ENCODE measurements at places on chromosomes 13 and 19. TPM values are rescaled to one million over a fixed set of nuclear protein-coding genes. Genes with fewer than 3 reads are reported as not detected.

GRCh38 chr13:101898676-101899075, 446.2 kb downstream of the ITGBL1 start:
- no peak for DNase-seq

DNA sequence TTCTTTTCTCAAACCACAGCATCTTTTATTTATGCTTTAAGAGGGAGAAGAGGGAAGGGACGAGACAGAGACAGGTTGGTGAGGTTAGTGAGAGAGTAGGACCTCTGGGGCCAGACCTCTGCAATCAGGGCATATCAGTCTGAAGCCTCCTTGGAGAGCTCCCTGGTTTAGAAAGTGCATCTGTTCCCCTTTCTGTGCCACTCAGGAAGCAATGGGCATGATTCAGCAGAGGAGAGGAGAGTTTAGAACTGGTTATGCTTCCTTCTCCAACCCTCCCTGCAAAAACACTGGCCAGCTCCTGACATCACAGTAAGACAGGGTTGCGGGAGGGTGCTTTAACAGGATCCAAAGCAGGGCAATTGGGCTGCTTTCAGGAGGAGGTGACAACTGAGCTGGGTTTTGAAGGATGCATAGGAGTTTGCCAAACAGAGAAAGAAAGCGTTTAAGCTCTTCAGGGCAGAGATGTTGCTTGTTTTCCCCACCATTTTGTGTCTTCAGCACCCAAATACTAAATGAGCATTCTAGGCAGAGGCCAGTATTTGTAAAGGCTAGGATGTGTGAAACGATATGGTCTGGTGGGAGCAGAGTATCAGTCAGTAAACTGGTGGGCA, 33.1 kb downstream of the CERS4 start:
- DNase-seq = no peak

- DNase-seq = no peak
Observed at GRCh38 chr13:37546087-37546486, 52.5 kb downstream of the POSTN start.

GRCh38 chr19:4571305-4571917, 11.9 kb upstream of the SEMA6B start:
- no peak for DNase-seq

DNA sequence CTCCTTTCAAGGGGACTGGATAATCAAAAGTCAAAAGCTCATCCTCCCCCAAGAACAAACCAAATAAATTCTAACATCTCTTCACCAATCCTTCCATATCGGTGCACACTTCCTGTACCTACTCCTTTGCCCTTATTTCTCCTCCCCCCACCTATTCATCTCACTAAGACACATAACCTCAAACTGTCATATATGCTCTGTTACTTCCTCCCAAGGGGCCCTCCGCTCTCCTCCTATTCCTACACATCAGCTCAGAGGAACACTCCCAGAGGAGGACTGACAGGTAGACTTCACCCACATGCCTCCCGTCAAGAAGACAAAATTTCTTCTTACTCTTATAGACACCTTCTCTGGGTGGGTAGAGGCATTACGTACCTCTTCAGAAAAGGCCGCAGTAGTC, 48.1 kb downstream of the ZNF93 start:
- DNase-seq = no peak

DNA sequence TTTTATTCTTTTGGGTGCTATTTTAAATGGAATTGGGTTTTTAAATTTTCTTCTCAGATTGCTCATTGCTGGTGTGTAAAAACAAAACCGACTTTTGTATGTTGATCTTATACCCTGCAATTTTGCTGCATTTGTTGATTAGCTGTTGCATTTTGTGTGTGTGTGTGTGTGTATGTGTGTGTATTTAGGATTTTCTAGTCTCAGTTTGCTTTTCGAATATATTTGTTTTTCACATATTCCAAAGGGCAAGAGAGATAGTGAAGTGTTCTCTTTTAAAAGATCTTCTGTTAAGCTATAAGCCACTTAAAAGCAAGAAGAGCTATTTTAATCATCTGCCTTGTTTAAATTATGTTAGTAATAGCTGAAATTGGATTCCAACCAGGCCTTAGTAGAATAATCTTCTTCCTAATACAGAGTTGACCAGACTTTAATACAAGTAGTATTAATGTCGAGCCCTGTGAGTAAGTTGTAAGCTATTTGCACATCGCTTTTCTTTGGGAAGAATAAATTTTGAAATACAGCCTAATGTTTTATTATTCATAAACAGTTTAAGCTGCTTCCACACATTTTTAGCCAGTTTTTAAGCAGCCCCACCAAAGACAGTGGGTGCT, 57.4 kb downstream of the TM9SF2 start:
- no peak for DNase-seq

DNA sequence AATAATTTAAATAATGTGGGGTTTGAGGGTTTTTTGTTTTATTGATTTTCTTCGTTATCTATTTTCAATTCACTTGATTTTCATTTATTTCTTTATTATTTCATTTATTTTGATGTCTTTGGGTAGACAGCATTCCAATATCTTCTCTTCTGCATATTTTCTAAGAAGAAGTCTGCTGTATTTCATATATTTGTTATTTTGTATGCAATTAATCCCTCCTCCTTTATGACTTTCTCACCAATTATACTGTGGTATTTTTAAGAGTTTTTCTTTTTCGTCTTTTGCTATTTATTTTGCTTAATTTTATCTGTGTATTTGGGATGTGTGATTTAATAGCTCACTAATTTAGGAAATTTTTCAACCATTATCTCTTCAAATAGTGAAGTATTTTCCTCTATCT, 1444.4 kb upstream of the MIR17HG start:
- DNase-seq = no peak

- DNase-seq = no peak
Observed at GRCh38 chr13:107675847-107676550, 539.3 kb downstream of the LIG4 start.

DNA sequence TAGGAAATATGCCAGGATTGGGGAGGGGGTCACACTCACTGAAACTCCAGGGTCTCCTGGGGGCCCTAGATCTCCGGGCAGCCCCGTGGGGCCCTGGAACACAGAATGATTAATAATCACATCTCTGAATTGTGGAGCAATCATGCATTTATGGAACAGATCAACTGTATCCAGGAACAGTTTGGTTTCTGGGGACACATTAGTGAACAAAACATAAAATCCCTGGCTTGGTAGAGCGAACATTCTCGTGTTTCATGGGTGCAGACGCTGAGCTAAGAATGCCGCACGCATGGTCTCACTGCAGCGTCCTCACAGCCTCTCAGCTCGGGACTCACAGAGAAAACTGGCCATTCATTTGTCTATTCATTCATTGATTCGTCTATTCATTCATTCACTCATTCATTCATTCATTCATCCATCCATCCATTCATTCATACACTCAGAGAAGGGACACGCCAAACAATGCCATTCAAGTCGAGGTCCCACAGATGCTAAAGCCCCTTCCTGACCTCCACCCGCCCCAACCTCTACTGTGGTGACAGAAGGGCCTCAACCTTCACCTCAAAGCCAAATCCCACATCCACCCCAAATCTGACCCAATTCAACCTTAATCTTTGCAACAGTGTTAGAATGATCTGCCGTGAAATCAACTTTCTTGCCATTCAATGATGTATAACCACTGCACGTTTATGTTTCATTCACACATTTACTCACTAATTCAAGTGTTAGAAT, 35.0 kb upstream of the OLFM2 start:
- no peak for DNase-seq

- DNase-seq = no peak
Observed at GRCh38 chr13:106173346-106173745, 362.1 kb downstream of the EFNB2 start.

GRCh38 chr19:4279267-4279529, 132 bp downstream of the SHD start:
- DNase-seq = no peak

GRCh38 chr13:107234319-107235073, 666.6 kb upstream of the ARGLU1 start:
- DNase-seq = no peak

- DNase-seq = no peak
Observed at GRCh38 chr19:37936166-37936565, 29.2 kb downstream of the SIPA1L3 start.

DNA sequence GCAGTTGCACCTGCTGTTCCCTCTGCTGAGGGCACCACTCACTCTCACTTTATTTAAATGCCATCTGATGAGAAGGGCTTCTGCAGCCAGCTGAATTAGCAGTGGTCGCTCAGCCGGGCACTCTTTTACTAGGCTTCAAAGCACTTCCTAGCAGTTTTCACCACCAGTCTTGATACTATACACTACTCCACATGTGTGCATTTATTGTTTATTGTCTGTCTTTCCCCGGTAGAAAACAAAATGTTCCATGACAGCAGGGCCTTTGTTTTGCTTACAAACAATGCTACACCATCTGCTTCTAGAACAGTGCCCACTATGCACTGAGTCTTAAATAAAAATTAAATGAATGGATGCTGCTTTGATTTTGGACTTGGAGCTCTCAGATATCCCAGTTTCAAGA, 404.9 kb downstream of the FGF14 start:
- no peak for DNase-seq

ELSPBP1 gene
- total RNA-seq = not detected

DNA sequence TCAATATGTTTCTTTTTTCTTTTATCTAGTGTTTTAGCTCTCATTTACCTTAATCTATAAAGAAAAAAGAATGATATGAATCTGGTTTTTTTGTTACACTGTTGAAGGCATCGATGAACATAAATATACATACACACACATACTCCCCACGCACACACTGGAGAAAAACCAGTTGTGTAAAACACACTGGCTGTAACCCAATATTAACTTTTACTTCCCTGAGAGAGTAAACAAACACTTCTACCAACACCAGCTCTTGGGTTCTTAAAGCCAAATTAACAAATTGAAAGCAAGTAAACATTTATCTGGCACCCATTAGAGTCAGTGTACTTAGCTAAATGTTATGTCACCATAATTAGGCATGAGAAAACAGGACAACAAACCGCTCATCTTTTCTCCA, 145.7 kb downstream of the ABCC4 start:
- no peak for DNase-seq

HMG20B gene
- total RNA-seq = 90.8 TPM

GRCh38 chr19:34386645-34387445, 17.4 kb upstream of the PDCD2L start:
- DNase-seq = no peak

ZNF468 gene
- 7.3 TPM for total RNA-seq

DNA sequence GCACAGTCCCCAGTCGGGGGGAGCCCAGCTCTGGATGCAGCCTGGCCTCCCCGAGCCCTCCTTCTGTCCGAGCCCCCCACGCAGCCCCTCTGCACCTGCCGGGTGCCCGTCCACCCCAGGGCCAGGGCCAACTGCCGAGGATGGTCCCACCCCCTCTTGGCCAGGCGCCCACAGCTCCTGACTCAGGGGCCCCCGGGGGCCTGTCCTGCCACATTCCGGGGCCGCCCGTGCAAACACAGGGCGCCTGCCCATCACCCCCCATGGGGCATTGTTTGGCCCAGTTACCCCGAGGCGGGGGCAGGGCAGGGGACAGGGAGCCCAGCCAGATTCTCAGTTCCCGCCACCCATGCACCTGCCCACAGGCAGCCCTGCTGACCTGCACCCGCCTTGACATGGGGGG, 5.3 kb upstream of the TCF3 start:
- no peak for DNase-seq

- no peak for DNase-seq
Observed at GRCh38 chr19:45293682-45294081, 29.0 kb downstream of the CKM start.

GRCh38 chr13:49635599-49636433, 7.5 kb downstream of the ARL11 start:
- DNase-seq = no peak

GRCh38 chr13:44837250-44837649, 152.0 kb downstream of the NUFIP1 start:
- DNase-seq = no peak

GRCh38 chr13:42107421-42107820, 59.0 kb downstream of the DGKH start:
- DNase-seq = no peak

Data from thoracic aorta (tissue), 2 donors.